ENCODE measurements at places on chromosomes 4 and X. TPM values are rescaled to one million over a fixed set of nuclear protein-coding genes. Genes with fewer than 3 reads are reported as not detected.

DNA sequence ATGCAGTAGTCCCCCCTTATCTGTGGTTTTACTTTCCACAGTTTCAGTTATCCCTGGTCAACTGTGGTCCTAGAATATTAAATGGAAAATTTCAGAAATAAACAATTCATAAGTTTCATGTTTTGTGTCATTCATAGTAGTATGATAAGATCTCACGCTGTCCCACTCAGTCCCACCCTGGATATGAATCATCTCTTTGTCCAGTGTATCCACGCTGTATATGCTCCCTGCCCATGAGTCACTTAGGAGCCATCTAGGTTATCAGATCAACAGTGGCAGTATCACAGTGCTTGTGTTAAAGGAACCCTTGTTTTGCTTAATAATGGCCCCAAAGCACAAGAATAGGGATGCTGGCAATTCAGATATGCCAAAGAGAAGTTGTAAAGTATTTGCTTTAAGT, 16.2 kb upstream of the SYTL4 start:
- DNase-seq, result no peak

GRCh38 chr4:128942607-128943006, 133.1 kb downstream of the JADE1 start:
- DNase-seq, result no peak

GRCh38 chr4:100299046-100299840, 109.0 kb upstream of the DDIT4L start:
- DNase-seq, result no peak

DNA sequence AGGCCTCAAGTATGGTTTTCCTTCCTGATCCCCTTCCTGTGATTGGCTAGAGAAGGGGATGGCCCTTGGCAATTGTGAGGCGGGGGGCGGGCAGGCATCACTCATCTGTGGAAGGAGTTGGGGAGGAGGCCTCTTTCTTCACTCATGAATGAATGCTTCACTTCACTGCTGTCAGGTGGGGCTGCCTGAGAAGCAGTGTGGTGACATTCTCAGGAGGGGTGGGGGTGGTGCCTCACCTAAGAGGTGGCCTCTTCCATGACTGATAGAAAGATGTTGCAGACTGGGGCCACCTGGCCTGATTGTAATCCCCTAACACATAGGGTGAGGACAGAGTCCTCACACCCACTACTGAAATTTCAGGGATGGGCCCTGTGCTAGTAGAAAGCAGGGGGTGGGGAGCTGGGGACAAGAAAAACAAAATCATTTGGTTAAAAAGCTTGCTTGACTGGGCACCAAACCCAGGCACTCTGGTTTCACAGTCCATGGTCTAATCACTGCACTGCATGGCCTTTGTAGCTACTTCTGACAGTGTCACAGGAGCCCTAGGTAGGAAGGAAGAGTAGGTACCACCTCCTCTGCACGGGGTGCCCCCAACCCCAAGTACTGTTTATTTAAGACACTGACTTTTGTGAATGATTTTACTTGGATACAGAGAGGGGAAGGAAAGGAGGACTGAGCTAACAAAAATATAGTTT, 5.6 kb upstream of the HOPX start:
- no peak for DNase-seq

- no peak for DNase-seq
Observed at GRCh38 chr4:145066063-145066501, 31.9 kb downstream of the ANAPC10 start.

- peak; percentile 63 for DNase-seq
Observed at GRCh38 chrX:2262668-2263055, 238.1 kb downstream of the DHRSX start.

DNA sequence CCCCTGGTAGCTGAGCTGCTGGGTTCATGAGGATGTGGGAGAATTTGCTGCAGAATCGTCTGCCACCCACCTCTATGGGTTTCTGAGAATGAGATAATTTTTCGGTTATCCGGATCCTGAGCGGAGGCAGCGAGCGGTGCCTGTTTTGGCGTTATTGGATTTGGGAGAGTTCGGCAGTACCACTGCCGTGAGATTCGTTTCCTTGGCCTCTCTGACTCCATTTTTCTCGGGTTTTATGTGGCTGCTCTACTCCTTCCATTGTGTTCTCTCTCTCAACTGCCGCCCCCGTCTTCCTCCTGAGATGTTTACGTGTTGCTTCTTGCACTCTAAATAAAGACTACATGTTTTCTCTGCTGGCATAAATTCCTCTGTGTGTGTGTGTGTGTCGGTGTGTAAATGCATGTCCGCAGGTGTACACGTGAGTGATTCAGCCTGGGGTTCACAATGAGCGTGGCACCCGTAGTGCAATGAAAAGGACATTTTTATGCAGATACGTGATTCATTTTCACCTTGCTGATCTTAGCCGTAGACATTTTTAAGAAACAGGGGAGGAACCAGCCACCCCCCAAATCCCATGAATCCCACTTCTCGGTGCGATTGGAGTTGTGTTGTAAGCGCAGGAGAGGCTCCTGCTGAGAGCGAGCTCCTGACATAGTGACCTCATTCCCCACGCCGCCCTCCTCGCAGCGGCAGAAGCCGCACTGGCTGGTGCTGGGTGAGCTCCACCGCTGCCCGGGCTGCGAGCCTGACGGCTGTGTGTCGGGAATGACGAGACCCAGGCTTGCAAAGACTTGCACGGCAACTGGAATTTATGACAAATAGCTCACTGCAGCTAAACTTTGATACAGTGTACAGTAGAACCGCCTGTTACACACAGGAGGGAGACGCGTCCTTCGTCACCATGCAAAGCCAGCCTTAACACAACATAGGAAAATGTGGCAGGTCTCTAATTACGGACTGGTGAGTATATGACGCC, 82.2 kb downstream of the STOX2 start:
- peak; percentile 92 for DNase-seq

Gene MGAT4D
- not detected for total RNA-seq

Gene VAMP7
- total RNA-seq, result 40.3 TPM

Gene F9
- not detected for total RNA-seq

Gene POF1B
- total RNA-seq, result 0.83 TPM

Gene SMARCA1
- total RNA-seq, result 44.3 TPM

Gene UGT2B15
- total RNA-seq, result 0.36 TPM

Gene DCX
- 0.36 TPM for total RNA-seq

Measured in sigmoid colon (tissue), 7 donors.